ENCODE measurements at places on chromosomes 16 and 17.

- no peak for DNase-seq
Measured at GRCh38 chr16:89312194-89312593, 94.7 kb downstream of the ZNF778 start.

DNA sequence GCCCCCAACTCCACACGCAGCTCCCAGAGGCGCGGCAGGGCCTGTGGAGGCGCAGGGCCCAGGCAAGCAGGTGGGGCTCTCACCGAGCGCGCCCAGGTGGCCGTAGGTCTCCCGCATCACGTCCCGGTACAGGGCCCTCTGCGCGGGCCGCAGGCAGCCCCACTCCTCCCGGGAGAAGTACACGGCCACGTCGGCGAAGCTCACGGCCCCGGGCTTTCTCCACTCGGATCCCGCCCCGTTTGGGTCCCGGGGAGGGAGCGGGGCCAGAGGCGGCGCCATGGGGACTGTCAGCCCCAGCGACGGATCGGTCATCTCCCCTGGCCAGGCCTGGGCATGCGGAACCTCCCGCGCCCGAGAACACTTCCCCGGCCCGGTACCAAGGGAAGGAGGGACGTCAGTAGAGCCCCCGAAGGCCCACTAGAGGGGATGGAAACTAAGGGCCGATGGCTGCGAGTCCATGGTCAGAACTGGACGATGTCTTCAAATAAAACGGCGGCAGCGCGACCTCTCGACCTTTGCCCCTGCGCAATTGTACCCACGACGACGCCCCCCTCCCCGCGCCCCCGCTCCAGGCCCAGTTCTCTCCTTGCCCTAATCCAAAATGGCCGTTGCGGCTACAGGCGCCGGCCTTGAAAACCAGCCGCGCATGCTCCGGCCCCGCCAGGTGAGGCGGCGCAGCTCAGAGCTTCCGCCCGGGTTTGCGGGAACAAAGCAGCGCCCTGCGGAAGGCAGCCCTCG, at the start of gene ZNF747:
TSS of gene ZNF747 (minus strand) at position 491 of the 738 bp plus-strand sequence. CDS start at position 312, 179 bp downstream.
- DNase-seq: peak; percentile 66

DNA sequence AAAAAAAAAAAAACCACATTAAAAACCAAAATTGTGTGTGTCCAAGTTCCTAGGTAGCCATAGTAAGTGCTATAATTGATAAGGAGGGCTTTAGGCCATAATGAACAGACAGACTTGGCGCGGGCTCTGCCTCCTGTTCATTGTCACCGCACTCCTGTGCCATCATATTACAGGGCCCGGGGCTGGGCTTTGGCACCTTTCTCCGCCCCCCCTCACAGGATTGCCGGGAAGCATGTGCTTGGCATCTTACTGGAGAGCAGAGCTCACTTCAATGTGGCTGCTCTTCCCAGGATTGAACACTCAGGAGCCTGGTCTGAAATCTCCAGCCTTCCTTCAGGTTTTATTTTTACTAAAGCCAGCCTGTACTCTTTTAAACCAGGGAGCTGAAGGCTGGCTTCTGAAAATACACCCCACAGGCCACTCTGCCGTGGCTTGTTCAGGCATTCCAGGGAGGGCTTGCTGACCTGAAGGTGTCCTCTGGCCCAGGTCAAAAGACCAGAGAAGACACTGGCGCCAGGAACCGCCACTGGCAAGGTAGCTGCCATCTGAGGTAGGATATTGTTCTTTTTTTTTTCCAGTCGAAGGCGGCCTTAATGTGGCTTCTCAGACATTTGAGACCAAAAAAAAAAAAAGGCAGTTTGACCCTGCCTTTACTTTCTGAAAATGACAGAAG, 39.3 kb downstream of the DHRS7B start:
- no peak for DNase-seq

- peak; percentile 62 for DNase-seq
Measured at GRCh38 chr16:88062341-88063210, 111.3 kb downstream of the BANP start.

GRCh38 chr16:57941016-57941664, 29.8 kb downstream of the CNGB1 start:
- no peak for DNase-seq

DNA sequence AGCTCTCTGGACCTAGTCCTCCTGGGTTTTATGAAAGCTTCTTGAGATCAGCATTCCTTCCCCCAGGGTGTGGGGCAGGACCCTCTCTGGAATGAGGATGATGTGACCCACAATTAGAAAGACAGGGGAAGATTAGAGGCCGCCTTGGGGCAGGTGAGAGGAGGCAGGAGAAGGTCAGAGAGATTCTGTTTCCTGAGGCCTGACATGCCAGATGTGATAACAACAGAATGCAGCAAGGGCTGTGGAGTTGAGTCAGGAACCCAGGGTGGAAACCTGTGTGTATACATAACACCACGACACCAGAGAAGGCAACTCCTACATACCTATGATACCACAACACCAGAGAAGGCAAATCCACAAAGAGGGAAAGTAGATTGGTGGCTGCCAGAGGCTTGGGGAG, 5.4 kb upstream of the SLC5A10 start:
- DNase-seq: no peak

GRCh38 chr17:16512011-16512410, 20.0 kb upstream of the LRRC75A start:
- no peak for DNase-seq

DNA sequence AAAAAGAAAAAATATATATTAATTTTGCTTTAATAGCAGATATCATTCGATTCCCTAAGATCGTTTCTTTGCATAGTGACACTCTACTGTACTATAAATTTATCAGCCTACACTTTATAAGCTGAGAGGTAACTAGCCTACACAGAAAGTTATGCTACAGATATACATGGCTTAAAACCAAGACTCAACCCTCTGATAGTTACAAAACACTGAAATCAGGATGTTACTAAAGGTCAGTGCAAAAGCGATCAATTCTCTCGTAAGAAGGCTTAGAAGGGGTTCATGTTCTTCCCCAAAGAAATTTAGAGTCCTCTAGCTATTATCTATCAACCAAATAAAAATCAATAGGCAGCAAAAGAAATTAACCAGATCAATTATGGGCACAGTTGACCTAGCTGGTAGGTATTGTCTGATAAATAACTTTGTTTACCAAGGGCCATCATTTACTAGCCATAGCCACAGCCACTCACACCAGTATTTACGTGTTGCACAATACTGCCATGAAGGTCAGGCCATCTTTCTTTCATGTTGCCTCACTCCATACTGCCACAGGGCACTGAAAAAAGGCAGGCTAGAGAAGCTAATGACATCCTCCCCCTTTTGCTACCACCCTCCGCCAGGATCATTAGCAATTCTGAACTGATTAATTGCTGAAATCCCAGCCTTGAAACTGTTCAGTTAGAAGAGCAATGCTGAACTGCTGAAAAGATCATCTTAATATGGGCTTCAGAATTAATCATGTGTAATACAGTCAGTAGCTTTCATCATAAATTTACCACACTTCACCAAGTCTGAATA, 43.7 kb downstream of the RND2 start:
- peak; percentile 59 for DNase-seq
